Renal cortex interstitium (tissue), 15 donors: ENCODE measurements at places on chromosomes 5 and 9. TPM values are rescaled to one million over a fixed set of nuclear protein-coding genes. Genes with fewer than 3 reads are reported as not detected.

DNA sequence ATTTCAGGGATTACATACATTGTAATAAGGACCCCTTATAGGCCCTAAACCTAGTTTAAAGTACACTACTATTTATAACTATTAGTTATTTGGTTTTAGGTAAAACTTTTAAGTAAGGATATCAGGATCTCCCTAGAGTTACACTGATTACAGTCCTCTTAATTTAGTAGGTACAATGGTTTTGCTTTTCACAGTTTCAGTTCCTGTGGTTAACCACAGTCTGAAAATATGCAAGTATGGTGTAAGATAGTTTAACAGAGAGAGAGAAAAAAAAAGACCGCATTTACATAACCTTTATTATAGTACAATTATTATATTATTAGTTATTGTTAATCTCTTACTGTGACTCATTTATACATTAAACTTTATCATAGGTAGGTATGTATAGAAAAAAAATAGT lies 725.3 kb upstream of the PTPRD start:
- DNase-seq = no peak

Gene VDAC1
- polyA plus RNA-seq = 187 TPM

GRCh38 chr5:58648846-58649245 lies 66.0 kb downstream of the RAB3C start:
- DNase-seq = no peak

Gene C9orf50
- 1.4 TPM for polyA plus RNA-seq

DNA sequence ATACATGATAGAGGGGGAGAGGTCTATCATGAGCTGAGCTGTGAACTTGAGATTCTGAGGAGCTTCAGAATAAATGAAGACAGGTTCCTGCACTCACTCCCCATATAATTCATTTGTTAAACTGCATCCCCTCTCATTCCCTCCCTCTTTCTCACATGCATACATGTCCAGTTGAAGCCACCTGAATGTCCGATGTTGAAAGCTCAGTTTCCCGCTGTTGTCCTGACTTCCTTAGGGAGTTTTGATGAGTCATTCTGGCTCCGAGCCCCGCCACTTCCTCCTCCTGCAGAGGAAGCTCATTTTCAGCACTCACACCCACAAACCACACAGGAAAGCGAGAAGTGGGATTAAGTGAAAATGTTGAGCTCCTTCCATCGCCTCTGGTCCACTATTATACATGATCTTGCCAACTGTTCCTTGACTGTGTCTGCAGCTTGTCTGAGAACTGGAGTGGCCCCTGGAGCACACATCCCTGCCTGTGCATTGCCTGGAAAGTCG lies 121.2 kb downstream of the CEMIP2 start:
- no peak for DNase-seq

DNA sequence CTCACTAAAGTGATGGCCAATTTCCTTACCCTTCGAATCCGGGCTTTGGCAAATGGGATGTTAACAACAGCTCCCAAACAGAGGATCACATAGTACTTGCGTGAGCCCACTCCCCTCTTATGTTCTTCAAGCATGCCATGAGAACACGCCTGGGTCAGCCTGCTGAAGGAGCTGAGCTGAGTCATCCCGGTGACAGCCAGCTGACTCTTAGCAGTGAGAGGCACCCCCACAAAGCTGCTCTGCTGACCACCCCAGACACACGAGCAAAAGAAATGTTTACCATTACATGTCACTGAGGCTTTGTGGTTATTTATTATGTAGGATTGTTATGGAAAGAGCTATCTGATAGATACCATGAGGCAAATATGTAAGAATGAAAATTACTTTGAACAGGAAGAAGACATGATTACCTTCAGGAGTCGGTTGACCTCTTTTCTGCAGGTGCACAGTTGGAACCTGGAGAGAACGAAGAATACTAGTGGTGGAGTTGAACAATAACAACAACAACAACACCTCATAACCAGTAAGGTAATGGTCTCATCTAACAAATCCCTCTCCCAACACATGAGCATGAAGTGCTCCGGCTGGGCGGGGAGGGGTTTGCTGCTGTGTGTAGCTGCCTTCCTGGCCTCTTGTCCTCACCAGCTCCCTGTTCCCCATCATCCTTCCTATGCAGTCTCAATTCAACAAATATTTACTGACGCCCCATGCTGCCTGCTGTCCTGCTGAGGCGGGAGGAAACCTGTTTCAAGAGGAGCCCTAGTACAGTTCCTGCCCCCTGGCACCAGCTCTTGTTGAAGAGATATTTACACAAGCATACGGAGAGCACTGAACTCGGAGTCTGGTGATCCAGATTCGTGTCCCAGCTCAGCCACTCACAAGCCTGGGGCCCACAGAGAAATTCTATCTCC lies 69.4 kb upstream of the LHFPL2 start:
- DNase-seq = no peak
